ENCODE measurements at places on chromosomes 1 and 21. TPM values are rescaled to one million over a fixed set of nuclear protein-coding genes. Genes with fewer than 3 reads are reported as not detected.

- no peak for DNase-seq
Measured at GRCh38 chr1:3036447-3037280, 15.4 kb downstream of the ACTRT2 start.

The OR2L8 gene
- not detected for total RNA-seq

The STPG1 gene
- 12.7 TPM for total RNA-seq

GRCh38 chr1:94739521-94740061 is 80.6 kb upstream of the SLC44A3 start:
- DNase-seq = no peak

The TENT5C gene
- 0.39 TPM for total RNA-seq

- no peak for DNase-seq
Measured at GRCh38 chr1:7022058-7022457, 236.8 kb downstream of the CAMTA1 start.

DNA sequence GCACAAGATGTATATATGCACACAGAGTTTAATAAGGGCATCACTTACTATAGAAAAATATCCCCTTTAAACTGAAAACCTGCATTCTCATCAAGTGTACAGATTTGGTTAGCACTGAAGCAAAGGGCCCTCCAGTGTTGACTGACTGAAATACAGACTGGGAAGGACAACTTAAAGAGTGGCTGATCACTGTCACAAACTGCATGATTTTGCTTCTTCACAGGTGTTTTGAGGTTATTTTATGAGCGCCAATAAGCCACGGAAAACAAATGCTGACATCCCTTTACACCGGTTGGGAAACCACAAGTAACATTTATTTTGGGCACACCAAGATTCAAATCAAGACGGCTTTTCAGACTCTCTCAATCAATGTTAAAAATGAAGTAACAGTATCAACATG is 30.9 kb upstream of the RAP1GAP start:
- no peak for DNase-seq

DNA sequence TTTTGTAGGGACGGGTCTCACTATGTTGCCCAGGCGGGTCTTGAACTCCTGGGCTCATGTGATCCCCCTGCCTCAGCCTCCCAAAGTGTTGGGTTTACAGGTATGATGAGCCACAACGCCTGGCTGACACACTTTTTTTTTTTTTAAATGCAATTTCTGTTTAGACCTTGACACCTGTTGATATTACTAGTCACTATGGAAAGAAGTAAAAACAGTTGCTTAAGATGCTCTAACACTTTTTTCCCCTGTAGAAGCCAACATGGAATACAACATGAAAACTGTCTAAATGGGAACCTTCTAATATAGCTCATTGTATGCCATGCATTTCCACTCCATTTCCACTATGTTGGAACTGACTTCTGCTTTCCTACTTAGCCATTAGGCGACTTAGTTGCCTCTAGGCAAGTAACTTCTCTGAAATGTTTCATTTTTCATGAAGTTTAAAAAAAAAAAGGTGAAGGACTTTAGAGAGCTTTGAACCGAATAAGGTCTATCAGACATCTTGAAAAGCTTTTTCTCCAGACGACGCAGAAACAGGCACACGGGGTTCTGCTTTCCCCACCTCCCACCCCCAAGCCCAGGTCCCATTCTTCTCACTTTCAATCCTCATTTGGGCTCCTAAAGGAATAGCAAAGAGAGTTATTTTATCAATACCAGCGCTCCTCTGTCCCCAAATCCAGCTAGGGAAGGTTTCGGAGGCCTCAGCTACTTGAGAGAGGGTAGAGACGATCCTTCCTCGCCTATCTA is 648 bp upstream of the DR1 start:
- no peak for DNase-seq

The YIPF1 gene
- 35.7 TPM for total RNA-seq

- DNase-seq = peak; percentile 93
Measured at GRCh38 chr1:22673486-22674409, 20.7 kb downstream of the C1QB start.

The VSIG8 gene
- not detected for total RNA-seq

The SPATA46 gene
- not detected for total RNA-seq

GRCh38 chr1:186179231-186179630 is 195.8 kb downstream of the TPR start:
- no peak for DNase-seq

GRCh38 chr1:51738681-51739080 is 121.8 kb downstream of the OSBPL9 start:
- no peak for DNase-seq

The DIP2A gene
- 54.1 TPM for total RNA-seq

- peak; percentile 5 for DNase-seq
Measured at GRCh38 chr1:241849345-241849695, 1.3 kb downstream of the EXO1 start.

DNA sequence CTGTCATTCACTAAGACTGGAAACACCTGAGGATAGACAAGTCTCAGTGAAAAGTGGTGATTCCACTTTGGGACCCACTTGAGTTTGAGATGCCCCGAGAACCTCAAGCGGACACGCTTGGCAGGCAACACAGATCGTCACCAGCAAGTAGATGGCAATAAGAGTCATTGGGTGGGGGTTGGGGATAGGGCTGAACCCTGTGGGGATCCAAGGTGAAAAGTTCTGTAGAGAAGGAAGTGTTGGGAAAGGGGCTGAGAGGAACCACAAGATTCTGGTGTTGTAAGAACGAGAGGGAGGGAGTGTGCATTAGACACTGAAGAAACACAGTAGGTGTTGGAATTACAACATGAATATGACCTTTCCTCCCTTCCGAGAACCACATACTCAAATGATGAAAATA is 45.4 kb upstream of the TDRD10 start:
- no peak for DNase-seq

The ZNF683 gene
- total RNA-seq = not detected

- no peak for DNase-seq
Measured at GRCh38 chr1:9453779-9454418, 85.4 kb upstream of the SLC25A33 start.

- DNase-seq = no peak
Measured at GRCh38 chr1:18052671-18053070, 54.9 kb upstream of the IGSF21 start.

DNA sequence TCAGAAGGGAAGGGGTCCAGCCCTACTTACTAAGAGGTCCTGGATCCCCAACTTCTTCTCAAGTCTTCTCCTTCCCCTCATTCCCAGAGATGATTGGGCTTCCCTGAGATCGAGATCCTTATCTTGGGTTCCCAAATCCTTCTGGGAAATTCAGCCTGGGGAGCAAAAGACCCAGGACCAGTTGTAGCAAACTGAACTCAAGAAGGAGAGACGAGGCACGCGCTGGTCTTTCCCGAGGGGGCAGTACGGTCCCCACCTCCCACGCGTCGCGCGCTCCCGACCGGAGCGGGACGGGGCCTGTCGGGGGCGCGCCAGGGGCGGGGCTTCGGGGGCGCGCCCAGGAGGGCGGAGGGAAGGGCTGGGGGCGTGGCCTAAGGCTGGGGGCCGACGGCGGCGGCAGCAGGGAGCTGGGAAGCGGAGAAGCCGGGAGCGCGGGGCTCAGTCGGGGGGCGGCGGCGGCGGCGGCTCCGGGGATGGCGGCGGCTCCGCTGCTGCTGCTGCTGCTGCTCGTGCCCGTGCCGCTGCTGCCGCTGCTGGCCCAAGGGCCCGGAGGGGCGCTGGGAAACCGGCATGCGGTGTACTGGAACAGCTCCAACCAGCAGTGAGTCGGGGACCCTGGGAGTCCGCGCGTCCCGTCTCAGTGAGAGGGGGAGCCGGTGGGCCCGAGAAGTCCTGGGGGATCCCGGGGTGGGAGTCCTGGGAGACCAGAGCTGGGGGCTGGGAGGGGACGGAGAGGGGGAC is at the start of gene EFNA3:
EFNA3 (plus strand) TSS at position 369 of the 741 bp plus-strand sequence; CDS start at position 474, 105 bp downstream.
- DNase-seq = peak; percentile 88

DNA sequence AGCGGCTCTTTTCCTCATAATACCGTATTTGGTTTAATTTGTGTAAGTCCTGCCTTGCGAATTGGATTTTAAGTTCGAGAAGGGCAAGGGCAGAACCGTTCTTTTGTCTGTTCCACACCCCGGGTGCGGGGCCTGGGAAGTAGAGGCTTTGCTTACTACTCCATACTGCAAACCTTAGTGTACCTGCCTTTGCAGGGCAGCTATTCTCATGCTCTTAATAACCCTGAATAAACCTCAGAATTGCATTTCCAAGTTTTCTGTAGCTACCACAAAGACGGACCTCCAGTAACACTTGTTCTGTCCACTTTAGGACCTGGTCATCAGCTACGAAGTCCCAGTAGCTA is 657 bp upstream of the HNRNPU start:
- DNase-seq = peak; percentile 43

GRCh38 chr1:204065174-204065985 is 7.5 kb upstream of the SOX13 start:
- peak; percentile 82 for DNase-seq

The CDC42BPA gene
- 34.4 TPM for total RNA-seq

DNA sequence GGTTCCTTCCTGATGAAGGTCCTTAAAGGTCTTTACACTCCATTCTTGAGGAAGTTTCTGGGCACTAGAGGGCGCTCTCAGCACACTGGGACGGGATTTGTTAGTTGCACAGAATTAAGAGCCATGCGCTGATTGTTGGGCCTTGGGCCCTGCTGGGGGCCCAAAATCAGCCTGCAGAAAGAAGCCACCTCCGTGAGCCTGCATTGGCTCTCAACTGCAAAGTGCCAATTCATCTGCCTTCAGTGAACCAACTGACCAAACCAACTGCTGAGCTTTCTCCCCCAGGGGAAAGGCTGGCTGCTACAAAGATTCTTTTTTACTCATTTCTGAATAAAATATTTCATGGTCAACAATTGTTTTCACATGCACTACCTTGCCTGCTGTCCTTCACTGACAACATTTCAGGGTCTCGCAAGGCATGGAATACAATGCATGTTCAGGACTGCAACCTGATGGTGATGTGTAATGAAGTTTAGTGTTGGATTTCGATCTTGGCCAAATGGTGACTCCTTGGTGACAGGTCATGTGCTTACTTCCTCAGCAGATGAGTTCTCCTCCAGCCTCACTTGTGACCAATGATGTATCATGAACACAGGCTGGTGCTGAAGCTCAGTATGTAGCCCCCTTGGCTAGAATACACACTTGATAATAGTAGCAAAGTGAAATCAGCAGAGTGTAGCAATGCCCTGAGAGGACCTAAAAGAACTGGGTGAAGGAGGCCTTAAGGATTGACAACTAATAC is 45.7 kb upstream of the PRDX6 start:
- DNase-seq = peak; percentile 95

DNA sequence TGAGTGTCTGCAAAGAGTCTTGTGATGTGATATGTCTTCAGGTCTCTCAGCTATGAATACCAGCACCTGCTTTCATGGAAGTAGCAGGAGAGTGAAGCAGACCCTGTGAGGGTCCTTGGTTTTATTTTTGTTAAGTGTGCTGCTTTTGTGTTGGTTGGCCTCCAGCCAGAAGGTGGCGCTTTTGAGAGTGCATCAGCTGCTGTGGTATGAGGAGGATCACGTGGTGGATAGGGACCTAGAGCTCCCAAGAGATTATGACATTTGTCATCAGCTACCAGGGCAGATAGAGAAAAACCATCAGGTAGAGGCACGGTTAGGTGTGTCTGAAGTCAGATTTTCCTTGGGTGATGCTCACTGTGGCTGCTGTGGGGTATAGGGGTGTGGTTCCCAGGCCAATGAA is 1232.1 kb downstream of the MRPL39 start:
- DNase-seq = no peak

DNA sequence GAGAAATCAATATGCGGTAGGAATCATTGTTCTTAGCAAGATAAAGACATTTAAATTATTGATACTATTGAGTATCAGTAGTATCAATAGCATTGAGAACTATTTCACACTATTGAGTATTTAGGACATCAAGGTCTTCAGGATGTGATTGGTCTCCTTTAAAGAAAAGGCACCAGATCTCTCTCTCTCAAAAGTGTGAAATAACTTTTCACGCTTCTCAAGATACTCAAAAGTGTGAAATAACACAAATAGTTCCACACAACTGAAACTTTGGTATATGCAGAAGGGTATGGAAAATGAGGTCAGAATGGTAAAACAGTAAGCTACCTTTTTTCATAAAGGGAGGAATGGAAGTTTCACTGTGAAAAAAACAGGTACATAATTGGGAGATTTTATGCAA is 6.7 kb upstream of the PYHIN1 start:
- DNase-seq = no peak

The PROK1 gene
- total RNA-seq = 0.12 TPM

GRCh38 chr1:206930210-206930798 is 8.6 kb upstream of the FCMR start:
- no peak for DNase-seq

- DNase-seq = peak; percentile 95
Measured at GRCh38 chr1:76074321-76075187, at the start of gene ST6GALNAC3. Gene ST6GALNAC3 (plus strand): TSS chr1:76074746.

DNA sequence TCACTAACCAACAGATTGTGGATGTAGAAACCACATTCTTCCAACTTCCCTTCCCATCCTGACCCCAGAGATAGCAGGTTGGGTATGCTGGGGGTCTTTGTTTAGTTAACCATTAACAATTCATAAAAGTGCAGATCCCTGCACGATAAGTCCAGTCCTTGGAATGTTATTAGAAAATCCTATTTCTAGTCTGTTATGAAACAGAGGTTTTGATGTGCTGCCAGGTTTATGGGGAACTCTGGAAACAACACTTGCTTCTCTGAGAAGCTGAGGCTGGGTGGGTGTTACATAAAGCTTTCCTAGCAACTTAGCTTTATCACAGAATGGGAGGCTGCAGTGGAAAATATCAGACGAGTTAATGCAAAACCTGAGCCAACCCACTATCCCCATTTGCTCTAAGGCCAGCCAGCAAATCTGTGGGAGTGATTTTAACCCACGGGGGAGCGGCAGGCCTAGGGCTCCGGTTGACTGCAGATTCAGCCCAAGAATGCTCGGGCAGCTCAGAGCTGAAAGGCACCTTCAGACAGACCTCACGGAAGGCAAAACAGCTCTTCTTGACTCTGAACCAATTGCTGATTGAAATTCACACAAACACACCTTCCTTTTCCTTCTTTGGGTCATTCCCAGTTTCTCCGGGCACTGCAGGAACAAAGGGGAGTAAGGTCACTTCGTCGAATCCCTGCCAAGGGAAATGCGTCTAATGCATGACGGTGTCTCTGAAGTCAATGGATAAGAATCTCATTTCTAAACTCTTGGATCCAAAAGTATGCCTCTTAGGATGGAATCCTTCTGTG is 111.7 kb upstream of the IRF2BP2 start:
- DNase-seq = no peak

- no peak for DNase-seq
Measured at GRCh38 chr1:231139125-231139649, 22.7 kb upstream of the TRIM67 start.

DNA sequence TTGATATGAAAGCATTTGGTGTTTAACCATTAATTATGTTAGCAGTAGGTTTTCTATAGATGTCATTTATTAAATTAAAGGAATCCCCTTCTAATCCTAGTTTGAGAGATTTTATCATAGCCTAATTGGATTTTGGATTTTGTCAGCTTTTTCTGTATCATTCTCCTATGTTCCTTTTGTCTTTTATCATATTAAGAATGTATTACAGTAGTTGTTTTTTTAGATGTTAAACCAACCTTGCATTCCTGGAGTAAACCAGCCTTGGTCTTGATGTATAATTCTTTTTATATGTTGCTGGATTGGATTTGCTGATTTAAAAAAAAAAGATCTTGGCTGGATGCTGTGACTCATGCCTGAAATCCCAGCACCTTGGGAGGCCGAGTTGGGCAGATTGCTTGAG is 5.6 kb downstream of the SETDB1 start:
- DNase-seq = no peak

- DNase-seq = no peak
Measured at GRCh38 chr21:43744725-43745124, 25.8 kb downstream of the PDXK start.
